MG63 (cell line): ENCODE measurements at places on chromosomes 1 and 21.

DNA sequence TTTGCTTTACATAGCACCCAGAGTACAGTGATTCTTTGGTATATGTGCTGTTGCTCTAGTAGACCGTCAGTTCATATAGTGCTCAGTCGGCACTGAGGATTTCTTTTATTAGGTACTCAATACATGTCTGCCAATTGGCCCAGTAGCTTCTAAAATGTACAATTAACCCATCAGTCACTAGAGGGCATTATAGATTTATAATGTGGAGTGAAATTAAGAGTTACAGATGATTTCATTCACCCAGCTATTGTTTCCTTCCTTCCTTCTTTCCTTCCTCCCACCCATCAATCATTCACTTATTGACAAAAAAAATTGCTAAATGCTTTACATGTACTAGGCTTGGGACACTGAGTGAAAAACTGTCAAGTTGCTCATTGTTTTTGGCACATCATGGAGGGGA, 263.6 kb upstream of the USP24 start:
- DNase-seq, result no peak

GRCh38 chr1:160006312-160006940, 25.4 kb downstream of the PIGM start:
- DNase-seq, result peak; percentile 78

GRCh38 chr1:168643152-168643551, 66.7 kb downstream of the XCL1 start:
- DNase-seq, result peak; percentile 94

- no peak for DNase-seq
Observed at GRCh38 chr1:2606881-2607621, 20.5 kb downstream of the PRXL2B start.

GRCh38 chr1:162191396-162192305, 122.2 kb downstream of the NOS1AP start:
- DNase-seq, result no peak

DNA sequence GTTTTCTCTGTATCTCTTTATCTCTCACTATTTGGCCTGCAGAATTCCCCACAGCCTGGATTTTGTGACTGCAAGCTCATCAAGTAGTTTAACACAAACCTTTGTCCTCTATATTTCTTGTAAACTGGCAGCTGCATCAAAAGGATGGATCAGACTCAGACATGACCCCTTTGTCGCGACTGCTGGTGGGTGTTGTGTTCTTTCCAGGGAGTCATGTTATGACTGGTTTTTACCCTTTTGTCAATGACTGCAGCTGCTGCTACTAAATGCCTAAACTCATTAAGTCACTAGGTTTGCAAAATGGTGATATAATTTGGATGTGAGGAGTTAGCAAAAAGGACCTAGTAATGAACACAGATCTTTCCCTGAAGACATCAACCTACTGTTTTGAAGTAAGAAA, 10.2 kb upstream of the TOMM20 start:
- no peak for DNase-seq

GRCh38 chr1:23816906-23817305, 8.3 kb downstream of the HMGCL start:
- no peak for DNase-seq

GRCh38 chr1:1079408-1080121, 5.5 kb upstream of the RNF223 start:
- DNase-seq, result peak; percentile 96

DNA sequence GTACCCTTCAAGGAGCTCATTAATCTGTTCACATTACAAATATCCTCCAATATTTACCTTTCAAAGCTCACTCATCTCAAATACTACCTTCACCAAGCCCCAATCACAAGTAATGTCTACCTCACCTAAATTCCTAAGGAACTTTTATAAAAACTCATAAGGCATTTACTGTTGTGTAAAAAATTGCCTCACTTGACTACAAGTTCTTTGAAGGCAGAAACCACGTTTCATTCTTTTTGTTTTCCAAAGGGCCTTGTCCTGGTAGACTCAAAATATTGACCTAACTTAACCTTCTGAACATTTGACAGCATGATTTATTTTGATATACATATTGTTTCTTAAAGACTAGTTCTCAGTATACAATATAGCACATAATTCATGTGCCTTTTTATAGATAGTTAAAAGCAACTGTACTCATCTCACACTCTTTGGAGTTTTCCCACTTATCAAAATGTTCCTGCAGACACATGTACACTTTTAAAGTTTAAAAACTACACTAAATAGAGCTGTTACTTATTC, 2.5 kb downstream of the USP33 start:
- no peak for DNase-seq

DNA sequence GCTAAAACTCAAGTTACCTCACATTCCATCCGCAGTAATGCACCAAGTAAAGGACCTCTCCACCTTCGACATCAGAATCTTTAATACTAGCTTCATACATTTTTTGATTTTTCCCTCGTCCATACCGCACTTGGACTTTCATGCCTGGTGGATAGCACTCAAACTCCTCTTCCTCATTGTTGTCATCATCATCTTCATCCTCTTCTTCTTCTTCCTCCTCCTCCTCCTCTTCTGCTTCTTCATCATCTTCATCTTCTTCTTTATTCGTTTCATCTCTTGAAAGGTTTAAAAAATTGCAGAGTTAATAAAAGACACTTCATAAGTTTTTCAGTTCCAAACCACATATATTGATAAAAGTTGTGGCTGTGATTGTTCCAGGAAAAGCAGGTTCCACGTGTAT, 52.7 kb upstream of the RBM34 start:
- DNase-seq, result no peak

DNA sequence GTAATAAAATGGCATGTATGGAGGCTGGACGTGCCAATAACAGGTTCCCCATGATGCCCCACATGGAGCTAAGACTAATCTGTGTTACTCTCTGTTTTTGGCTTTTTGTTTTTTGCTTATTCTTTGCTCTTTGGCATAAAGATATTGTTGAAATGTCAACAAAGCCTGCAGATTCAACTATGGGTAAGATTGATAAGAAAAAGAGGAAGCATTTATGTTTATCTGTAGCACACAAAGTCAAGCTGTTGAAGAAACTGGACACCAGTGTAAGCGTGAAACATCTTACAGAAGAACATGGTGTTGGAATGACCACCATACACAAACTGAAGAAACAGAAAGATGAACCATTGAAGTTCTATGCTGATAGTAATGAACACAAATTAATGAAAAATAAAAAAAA, 402.7 kb downstream of the LTN1 start:
- DNase-seq, result no peak

DNA sequence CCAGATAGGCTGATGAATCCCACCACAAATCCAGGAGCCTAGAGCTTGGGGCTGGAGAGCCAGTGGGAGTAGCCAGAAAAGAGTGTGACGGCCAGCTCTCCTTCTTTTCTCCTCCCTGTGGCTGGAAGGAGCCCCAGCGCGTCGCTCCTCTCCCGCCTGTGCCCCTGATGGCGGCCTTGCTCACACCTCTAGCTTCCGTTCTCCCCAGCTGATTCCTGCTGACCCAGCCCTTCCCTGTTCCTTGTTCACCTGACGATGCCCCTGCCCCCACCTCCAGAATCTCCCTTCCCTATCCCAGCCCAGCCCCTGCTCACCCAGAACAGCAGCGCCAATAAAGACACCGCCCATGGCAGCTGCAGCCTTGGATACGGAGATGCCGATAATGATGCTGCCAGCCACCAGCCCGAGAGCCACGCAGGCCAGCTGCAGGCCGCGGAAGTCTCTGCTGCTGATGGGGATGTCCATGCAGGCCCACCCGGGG, 656 bp downstream of the KNCN start:
- no peak for DNase-seq

DNA sequence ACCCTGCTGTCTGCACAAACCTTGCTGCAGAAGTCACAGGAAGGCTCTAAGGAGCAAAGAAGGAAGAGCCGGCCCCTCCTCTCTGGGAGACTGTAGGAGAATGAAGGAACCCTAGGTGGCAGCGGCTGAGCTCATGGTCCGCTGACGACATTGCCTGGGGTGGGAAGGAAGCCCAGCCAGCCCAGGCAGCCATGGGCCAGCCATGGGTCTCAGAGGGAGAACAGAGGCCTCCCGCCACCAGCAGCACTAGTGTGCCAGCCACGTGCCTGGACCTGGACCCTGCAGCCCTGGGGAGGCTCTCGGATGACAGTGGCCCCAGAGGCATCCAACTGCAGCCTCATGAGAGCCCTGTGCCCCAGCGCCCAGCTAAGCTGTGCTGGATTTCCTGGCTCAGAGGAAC, 49.2 kb upstream of the POFUT2 start:
- DNase-seq, result no peak

DNA sequence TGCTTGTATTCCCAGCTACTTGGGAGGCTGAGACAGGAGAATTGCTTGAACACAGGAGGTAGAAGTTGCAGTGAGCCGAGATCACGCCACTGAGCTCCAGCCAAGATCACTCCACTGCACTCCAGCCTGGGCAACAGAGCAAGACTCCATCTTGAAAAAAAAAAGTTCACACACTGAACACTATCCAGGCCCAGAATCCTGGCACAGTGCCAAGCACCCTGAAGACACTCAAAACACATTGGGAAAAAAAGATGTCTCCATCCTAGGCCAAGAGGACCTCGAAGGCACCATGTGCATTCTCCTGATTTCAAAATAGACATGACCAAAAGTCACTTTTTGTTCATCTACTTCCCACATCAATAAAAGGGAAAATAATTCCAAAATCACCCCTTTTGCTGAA, 38.7 kb downstream of the SLC9A1 start:
- no peak for DNase-seq

DNA sequence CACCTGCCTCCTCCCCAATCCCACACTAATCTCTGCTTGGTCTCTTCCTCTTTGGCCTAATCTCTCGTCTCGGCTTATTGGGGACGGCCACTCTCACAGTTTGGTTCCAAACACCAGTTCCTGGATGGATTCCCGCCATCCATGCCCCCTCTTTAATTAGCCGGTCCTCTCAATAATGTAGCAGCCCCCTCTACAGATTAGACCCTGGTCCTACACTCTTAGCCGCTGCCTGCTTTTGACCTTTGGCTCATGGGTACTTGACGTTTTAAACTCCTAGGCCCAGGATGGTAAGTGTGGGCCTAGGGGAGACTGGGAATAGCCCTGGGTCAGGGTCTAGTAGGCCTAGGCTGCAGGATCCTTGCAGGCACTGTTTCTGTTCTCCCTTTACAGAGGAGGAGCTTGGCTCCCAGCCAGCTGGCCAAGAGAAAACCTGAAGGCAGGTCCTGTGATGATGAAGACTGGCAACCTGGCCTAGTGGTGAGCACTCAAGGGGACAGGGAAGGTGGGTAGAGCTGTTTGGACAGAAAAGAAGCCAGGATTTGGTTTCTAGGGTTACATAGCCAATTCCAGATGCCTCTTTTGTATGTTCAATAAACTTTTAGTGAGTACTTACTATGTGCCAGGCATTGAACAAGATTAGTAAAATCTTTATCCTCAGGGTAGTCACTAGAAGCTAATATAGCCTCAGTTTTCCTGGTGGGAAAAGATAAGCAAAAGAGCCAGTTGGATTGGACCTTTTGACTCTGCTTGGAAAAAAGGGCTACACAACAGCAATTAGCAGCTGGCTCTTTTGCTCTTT, 758 bp downstream of the RAD54L start:
- DNase-seq, result peak; percentile 69

GRCh38 chr1:212287261-212287895, 2.2 kb downstream of the PPP2R5A start:
- DNase-seq, result no peak

- no peak for DNase-seq
Observed at GRCh38 chr21:25513810-25514209, 93.5 kb downstream of the MRPL39 start.

DNA sequence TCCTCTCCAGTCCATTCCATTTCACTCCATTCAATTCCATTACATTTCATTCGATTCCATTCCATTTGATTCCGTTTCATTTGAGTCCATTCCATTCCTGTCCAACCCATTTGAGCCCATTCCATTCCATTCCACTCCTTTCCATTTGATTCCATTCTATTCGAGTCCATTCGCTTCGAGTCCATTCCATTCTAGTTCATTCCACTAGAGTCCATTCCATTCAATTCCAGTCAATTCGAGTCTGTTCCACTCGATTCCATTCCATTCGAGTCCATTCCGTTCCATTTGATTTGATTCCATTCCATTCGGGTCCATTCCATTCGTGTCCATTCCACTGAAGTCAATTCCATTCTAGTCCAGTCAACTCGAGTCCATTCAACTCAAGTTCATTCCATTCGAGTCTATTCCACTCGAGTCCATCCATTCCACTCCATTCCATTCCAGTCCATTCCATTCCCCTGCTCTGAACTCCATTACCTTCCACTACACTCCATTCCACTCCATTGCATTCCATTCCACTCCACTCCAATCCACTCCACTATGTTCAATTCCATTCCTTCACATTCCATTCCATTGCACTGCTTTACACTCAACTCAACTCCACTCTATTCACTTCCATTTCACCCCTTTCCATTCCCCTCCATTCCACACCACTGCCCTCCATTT, 2569.4 kb upstream of the TPTE start:
- no peak for DNase-seq

DNA sequence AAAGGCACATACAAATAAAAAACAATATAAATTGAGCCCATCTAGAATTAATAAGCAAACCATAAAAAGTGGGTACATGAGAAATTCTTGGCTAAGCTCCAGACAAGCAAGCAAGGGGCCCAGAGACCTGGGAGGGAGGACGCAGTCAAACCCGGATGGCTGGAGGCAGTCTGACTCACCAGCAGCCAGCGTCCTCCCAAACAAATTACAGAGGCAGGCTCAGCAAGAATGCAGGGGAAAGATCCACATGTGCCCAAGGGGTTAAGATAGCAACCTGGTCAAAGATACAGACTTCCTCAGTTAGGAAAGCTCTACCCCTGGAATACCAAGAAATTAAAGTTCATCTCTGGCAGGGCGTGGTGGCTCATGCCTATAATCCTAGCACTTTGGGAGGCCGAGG, 7.4 kb upstream of the TIAM1 start:
- peak; percentile 60 for DNase-seq

DNA sequence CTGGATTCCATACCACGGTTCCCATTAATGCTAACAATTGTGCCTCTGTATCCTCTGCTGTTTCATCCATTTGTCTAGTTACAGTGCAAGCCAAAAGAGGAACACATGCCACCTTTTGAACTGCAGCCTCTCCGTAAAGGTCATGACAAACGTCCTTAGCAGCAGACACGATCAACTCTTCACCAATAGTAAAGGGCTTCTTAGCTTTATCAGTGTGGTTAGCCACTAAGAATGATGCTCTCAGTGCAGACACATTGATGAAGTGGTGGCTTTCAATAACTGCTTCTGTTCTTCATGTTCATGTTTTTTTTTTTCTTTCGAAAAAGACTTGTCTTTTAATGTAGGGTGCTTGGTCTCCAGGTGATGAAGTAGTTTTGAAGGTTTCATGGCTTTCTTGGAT, 14.3 kb downstream of the XPR1 start:
- no peak for DNase-seq
